Activated CD4-positive, CD25-positive, alpha-beta regulatory T cell treated with anti-CD3 and anti-CD28 coated beads, Interleukin-2, amount 50 U/mL, for 16 hours (primary cell): ENCODE measurements at places on chromosomes 16 and 17.

GRCh38 chr17:58229384-58229783 is 9.0 kb upstream of the LPO start:
- no peak for DNase-seq

DNA sequence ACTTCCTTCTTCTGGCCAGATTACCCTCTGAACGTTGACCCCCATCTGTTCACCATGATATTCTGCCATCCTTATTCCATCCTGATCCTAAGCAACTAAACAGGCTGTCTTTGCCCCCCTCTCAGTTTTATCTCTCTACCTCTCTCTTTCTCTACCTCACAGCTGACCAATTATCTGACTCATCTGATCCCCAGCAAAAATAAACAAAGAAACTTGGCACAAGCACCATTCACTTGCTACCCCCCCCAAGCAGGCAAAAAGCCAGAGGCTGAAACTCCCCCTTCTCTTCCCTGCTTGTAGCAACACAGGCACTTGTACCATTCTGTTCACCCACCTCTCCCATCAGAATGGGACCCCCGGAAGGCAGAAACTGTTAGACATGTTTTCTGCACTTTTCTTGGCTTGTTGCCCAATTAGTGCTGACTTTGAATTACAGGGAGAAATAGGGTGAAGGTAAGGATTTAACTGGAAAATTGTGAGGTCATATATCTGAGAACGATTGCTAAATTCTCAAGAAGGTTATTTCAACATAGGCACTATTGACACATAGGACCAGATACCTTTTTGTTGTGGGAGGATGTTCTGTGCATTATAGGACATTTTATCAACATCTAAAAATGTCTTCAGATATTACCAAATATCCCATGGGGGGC is 163.2 kb downstream of the TOX3 start:
- DNase-seq: no peak

DNA sequence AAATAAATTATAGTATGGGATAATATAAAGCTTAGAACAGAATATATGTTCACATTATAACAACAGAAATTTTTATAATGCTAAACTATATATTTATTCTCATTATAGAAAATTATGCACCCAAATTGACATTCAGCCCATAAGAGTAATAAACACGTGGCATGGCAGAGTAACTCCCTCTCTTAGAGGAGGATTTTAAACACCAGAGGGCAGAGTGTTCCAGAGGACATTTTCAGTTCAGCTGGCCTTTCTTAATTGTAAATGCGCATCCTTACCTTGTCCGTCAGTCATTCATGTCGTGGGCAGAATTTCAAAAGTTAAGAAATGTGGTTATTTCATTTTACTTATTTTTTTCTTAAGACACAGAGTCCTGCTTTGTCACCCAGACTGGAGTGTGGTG is 147.1 kb downstream of the TANC2 start:
- no peak for DNase-seq

- no peak for DNase-seq
Measured at GRCh38 chr17:82531431-82531881, 11.9 kb downstream of the FOXK2 start.

- DNase-seq: no peak
Measured at GRCh38 chr16:64092271-64092670, 1029.6 kb downstream of the CDH11 start.

DNA sequence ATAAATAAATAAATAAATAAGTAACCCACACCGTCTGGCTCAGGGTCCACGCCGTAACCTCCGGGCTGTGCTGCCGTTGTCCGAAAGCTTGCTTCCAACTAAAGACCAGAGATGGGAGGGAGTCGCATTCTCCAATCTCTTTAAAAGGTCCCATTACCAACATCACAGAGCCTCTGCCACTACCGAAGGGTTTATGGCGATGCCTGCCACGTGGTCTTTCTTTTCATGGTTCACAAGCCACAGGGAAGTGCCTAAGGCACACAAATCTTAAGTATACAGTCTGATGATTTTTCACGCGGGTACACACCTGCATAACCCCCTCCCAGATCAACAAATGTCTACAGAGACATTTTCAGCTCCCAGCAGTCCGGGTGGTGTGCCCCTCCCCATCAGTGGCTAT is 1.4 kb downstream of the COTL1 start:
- DNase-seq: no peak

DNA sequence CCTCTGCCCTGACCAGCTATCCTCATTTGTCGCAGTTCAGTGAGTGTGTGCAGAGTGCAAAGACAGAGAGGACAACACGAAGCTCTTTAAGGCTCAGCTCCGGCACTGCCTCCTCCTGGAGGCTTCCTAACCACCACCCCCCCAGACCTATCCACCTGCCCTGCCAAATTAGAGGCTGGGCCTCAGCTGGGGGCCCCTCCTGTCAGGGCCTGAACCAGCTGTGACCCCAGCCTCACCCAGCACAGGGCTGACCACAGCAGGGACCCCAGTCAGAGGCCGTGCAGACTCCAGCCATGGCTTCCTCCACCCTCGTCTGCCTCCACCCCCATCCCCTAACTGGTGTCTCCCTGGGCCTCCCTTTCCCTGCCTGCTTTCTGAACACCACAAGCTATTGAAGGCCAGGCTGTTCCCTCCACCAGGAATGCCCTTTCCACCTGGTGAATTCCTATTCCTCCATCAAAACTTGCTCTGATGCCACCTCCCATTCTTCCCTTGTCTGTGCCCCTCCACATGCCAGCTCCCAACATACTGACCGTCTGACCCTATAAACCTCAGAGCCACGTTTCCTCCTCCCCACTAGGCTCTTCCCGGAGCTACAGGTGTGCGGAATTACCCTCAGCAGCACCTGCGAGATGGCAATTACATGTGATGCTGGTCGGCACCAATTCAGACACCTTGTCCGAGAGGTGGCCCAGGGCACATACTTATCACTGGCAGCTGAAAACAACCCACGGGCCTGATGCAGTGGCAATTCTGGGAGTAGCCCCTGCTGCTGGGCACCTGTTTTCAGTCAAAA is 8.8 kb downstream of the SREBF1 start:
- no peak for DNase-seq

DNA sequence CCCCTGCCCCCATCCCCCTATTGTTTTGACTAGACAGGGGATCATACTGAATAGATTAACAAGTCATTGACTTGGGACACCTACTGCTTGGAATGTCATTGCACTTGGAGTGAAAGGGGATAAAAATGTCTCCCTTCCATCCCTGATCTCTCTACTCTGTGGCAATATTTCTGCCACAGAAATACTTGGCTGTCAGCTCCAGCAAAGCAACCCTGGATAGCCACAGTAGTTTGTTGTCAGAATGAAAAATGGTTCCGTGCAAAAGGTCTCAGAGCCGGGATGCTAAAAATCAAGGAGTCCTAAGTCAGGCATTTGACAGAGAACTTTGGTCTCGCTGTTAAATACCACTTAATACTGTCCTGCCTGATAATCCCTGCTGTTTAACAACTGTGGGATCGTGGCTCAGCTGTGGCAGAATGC is 722.0 kb upstream of the SOX9 start:
- DNase-seq: no peak

- no peak for DNase-seq
Measured at GRCh38 chr17:44383861-44384260, 5.6 kb downstream of the ITGA2B start.

GRCh38 chr17:65529040-65529633 is 32.3 kb downstream of the AXIN2 start:
- no peak for DNase-seq

- no peak for DNase-seq
Measured at GRCh38 chr17:31580706-31581490, 189.4 kb downstream of the RAB11FIP4 start.

DNA sequence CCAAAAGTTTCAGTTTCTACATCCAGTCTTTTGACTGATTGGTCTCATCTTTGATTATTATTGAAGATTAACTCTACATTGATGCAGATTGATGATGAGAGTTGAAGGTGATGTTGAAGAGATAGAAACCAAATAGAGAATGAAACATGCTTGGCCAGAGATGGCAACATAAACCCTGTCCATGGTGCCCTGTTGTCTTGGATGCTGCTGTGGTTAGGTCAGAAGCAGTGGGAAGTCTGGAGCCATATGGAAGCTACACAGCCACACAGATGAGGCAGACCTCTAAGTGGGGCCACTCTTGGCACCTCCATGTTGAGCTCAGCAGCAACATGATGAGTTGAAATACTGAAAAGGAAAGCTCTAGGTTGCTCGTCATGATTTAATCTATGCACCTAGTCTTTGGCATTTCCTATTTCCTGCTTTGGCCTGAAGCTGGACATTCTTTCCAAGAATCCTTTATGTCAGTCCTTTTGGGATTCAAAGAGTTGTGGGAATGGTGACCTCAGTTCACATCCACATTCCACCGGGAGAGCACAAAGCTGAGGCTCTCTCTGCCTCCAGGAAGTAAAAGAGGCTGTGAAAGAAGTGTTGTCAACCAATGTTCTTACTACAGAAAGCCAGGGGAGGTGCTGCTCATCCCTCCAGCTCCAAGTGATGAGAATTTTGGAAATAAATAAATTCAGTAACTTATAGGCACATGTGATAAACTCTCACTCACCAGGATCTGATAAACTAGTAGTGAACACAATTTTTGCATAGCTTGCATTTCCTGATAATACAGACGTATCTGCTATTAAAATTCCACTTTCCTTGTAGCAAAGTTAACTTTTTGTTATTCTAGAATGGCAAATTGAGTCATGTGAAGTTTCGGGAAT is 127.7 kb upstream of the MAF start:
- DNase-seq: no peak

GRCh38 chr16:71846431-71846830 is 655 bp downstream of the ATXN1L start:
- DNase-seq: no peak

DNA sequence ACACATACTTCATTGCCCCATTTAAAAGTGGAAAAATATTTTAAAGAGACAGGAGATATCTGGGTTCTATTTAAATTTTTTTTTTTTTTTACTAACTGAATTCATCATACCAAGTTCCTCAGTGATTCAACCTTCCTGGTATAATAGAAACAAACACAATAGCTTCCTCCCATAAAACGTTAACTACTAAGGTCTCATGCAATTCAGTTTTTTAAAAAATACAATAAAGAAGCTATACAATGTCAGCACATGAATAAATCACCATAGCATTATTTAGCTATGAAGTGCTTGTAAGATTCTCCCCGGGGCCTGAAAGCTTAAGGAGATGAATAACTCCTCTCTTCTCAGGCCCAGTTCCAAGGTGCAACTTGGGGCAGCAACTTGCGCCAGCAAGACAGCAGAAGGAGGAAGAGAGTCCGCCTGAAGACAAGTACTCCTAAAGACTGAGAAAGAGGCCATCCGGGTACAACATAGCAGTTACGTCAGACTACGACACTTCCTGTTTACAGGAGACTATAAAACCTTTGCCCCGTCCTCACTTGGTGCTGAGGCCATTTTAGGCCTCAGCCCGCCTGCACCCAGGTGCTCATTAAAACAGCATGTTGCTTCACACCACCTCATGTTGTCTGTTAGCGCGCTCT is 81.5 kb downstream of the MYO1D start:
- no peak for DNase-seq

DNA sequence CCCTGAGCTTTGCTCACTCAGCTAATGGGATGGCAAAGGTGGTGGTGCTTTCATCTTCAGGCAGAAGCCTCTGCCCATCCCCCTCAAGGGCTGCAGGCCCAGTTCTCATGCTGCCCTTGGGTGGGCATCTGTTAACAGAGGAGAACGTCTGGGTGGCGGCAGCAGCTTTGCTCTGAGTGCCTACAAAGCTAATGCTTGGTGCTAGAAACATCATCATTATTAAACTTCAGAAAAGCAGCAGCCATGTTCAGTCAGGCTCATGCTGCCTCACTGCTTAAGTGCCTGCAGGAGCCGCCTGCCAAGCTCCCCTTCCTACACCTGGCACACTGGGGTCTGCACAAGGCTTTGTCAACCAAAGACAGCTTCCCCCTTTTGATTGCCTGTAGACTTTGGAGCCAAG is 5.7 kb upstream of the MAPK8IP3 start:
- DNase-seq: no peak

GRCh38 chr17:41571561-41572434 is at the start of gene KRT9:
Gene KRT9, minus strand, starts transcription at chr17:41572059. Its CDS starts 67 bp downstream, at chr17:41571992.
- no peak for DNase-seq
